Suprapubic skin (tissue), 4 donors: ENCODE measurements at places on chromosomes 16 and 17.

DNA sequence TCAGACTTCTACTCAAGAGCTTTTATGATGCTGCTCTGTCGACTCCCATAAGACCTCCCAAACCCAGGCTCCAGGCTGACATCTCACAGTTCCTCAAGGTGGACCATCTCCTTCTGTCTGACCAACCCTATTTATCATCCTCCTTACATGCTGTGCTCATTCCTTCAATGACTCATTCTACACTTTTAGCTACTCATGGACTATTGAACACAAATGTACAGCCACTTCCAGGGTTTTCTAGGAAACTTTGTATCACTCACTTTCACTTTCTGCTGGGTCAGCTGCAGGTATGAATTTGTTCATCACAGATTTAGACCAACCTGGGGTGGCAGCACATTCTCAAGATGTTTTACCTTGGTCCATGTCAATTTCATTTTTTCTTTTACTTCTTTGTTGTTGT, 162.4 kb upstream of the FAM20A start:
- DNase-seq: no peak

- no peak for DNase-seq
Observed at GRCh38 chr17:39754958-39755553, 17.3 kb downstream of the GRB7 start.

- DNase-seq: no peak
Observed at GRCh38 chr17:68182940-68183551, 64.8 kb upstream of the AMZ2 start.

DNA sequence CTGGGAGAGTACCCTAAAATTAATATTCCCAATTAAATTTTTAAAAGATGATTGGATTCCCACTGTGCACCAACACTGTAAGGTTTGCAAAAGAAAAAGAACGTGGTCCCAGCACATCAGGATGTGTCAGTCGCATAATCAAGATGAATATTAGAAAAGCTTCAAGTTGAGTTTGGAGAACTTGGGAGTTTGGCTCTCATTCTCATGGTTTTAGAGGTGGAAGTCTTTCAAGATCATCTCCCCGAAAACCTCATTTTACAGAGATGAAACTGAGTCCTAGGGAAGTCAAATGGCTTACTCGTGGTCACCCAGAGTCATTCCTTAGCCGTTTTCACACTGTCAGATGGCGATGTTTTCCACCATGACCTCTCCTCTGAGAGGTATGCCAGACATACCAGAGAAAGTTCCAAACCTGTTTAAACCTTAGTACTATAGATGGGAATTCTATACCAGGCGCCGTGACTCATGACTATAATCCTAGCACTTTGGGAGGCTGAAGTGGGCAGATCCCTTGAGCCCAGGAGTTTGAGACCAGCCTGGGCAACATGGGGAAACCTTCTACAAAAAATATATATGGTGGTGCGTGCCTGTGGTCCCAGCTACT, 1.2 kb downstream of the SEC14L1 start:
- no peak for DNase-seq

DNA sequence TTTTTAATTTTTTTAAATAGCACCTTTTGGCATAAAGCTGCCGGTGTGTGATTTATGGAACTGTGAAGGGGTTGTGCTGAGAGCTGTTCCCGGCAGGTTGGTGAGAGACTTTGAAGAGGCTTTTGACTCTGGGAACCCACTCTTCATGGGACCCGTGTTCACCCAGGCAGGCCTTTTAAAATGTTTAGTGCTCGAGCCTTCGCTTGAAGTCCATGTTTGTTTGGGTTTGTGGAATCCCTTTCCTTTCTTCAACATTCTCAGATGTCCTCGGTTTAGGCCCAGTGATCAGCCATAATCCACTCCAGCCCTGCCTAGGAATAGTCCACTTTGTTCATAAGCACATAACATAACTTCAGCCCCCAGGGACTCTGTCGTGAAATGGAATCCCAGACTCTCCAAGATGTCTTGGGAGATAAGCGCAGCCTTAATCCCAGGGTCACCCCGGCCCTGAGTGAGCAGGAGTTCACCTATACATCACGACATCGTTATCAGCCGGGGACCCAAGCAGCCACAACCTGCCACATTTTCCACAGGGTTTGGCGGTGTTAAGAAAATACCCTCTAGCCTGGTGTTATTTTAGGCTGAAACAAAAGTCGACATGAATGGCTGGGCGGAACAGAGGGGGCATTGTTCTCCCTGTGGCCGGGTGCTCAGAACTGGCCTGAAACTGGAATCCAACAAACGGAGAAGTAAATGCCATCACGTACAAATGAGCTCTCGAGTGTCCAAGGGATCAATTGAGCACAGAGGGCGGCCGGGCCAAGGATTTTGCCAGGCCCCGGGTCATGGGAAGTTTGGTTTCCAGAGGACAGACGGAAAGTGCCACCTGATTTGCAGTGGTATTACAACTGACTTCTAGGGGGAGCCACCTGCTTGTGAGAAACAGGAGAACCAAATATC, 145.7 kb upstream of the IRX3 start:
- no peak for DNase-seq

DNA sequence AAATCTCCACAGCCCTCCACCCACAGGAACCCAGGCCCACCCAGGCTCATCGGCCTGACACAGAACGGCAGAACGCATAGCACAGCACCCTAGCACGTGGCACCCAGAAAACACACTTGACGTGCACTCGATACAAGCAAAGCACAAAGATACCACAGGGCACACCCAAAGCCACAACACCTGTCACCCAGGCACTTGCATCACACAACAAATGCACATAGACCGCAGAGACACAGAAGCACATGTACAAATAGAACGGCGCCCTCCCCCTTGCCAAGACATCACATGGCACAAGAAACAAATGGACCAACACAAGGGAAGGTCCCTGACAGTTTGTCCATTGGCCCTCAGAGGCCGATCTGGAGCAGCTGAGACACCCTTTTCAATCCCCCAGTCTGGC, 147.7 kb upstream of the WSCD1 start:
- no peak for DNase-seq

DNA sequence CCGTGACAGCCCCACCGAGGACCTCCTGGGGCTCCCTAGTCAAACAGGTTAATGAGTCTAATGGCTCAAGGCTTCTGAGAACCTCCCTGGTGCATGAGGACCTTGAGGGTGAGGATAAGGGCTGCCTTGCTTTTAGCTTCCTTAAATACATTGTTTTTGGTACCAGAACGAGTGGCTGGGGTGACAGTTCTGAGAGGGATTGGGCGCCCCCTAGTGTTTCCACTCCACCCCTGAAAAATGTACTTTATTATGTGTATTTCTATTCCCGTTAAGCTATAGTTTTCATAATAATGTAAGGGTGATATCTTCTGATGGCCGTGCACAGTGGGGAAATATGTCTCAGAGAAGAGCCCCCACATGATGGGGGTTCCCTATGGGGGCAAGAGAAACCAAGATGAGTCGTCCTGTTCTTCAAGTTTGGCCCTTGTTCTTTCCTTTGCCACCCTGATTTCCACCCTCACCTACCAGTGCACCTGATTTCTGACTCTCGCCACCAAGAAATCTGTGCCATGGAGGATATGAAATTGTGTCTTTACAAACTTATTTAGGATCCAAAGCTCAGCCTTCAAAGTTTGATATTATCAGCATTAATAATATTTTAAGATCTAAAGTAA, 14.5 kb upstream of the VWA3A start:
- DNase-seq: no peak

DNA sequence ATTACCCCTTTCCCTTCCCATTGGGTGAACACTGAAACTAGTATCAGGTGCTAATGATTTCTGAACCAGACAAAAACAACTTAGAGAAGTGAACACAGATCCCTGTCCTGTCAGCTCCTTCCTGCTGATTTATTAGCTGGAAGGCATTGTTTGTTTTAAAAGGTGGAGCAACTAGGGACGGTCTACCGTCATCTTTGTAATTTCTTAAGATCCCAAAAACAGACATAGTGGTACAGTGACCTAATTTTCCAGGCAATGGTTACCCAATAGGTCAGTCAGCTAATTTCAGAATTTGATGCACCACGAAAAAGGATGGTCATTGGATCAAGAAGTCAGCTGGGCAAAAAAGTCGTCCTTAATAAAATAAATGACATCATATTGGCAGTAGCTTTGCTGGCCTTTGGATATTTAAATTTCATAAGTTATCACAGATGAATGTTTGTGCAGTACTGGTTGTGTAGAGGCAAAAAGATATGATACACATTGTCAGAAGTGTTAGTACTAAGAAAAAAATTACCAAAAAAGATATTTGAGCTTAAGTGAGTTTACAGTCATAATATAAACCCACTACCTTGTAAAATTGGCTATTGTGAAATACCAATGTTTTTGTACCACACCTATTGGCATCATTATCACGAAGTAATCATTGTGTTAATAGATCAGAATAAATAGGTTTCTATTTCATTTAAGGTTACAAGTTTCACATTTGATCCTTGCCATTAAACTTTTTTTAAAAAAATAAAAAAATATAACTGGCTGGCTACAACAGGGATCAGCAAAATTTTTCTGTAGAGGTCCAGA, 27.2 kb upstream of the KCNJ16 start:
- DNase-seq: no peak

DNA sequence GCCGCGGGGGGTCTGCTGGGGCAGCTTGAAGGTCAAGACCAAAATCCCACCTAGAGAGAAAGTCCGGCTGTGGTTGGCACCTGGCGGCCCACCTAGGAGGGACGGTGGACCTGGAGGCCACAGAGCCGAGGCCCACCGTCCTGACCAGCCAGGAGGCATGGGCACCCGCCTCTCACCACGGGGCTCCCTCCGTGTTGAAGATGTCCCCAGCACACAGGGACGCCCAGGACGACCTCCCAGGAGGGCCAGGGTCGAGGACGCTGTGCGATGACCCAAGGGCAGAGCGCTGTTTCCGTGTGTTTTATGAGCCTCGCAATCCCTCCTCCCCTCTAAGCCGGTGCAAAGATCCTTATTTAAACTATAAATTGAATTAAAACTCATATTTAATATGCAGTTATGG, 131.2 kb downstream of the C16orf95 start:
- no peak for DNase-seq
